CD4-positive, alpha-beta T cell treated with Interleukin-6 for 4 hours (primary cell): ENCODE measurements at places on chromosomes 3 and 15.

DNA sequence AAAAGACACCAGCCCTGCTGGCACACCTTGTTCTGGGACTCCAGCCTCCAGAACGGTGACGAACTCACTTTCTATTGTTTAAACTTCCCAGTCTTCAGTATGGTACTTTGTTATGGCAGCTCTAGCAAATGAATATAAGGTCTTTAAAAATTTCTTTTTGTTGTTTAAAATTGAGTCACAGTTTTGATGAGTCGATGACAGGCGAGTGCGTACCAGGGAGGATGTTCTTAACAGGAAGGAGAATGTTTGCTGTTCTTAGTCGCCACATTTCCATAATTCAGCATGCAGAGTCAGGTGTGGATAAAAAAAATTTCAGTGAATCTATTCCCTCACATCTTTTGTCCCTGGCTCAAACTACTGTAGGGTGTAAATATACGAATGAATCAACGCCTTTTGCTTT lies 12.4 kb downstream of the DNASE1L3 start:
- no peak for DNase-seq

GRCh38 chr15:74676801-74677200 lies 19.0 kb downstream of the EDC3 start:
- no peak for DNase-seq

- DNase-seq, result no peak
These were observed 1.2 kb downstream of the CLN6 start for GRCh38 chr15:68228143-68228970.

DNA sequence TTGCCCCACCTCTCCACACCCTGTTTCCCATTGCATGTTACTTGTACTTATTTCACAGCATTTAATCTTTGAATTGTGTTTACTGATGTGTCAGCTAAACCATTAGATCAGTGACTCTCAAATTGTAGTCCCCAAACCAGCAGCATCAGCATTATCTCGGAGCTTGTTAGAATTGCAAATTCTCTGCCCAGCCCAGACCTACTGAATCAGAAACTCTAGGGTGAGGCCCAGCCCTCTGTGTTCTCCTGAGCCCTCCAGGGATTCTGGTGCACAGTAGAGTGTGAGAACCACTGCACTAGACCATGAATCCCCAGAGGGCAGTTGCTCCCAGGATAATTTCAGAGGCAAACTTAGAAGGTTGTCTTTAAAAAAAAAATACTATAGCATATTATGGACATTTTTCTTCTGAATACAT lies 13.0 kb downstream of the PLD1 start:
- DNase-seq, result no peak

- DNase-seq, result no peak
These were observed 277.2 kb downstream of the CHST2 start for GRCh38 chr3:143396790-143397189.
